ENCODE measurements at places on chromosomes 7 and 10.
A peak's percentile ranks its signal among the peaks of the same experiment; 100 is the strongest.

- no peak for DNase-seq
Observed at GRCh38 chr7:5549096-5549763, 125.6 kb upstream of the TNRC18 start.

DNA sequence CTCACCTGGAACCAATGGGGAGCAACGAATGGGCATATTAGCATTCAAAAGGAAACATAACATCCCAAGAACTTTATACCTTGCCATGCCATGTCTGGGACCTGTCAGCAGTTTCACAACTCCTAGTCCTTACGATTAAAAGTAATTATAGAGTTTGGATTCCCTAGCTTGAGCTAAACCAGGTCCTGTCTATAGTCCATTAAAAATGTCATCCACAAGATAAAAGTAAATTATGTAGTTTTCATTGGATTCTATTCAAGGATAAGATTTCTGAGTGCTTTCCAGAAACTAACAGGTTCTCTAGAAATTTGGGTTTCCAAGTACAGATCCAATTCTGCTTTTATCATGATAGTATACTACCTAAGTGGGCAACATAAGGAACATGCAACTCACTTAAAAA, 163.6 kb upstream of the PTN start:
- DNase-seq = no peak

DNA sequence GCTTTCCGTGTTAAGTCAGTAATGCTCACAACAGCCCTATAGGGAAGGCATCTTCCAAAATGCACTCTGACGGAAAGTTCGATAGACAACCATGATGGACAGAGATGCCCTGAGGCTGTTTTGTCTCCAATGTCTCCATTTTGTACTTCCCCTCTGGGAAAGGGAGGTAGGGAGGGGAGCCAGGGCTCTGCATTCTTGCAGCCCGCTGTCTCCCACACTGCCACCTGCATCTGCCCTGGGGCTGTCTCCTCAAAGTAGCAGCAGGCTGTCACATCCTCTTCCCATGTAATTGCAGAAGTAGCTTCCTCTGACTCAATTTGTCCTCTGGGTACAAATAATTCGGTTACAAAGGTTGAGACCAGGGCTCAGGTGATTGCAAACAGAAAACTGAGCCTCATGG, 131.4 kb downstream of the GPAM start:
- no peak for DNase-seq

GRCh38 chr10:127592586-127592985, 43.5 kb downstream of the NPS start:
- DNase-seq = no peak

DNA sequence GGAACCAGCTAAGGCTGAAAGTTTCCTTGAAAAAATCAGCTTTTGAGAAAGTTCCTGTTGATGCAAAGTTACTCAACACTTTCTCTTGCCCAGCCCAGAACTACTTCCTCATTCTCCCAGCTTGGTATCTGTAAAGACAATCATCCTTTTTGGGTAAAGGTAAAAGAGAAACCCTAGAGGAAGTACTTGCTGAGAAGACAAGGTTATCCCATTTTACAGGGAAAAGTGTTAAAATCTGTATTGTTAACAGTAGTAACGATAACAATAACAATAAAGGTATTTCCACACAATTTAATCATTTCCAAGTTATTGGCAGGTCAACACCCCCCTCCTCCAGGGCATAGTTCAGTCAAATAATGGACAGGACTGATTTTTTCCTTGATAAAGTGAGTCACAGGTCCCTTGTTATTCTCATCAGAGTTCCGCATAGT, 2.4 kb downstream of the ALOX5 start:
- DNase-seq = no peak

- peak; percentile 68 for DNase-seq
Observed at GRCh38 chr7:131197920-131198615, 129.6 kb upstream of the MKLN1 start.

GRCh38 chr7:129574487-129574886, 37.0 kb upstream of the NRF1 start:
- peak; percentile 76 for DNase-seq

GRCh38 chr7:99384523-99384922, 10.0 kb downstream of the ARPC1B start:
- no peak for DNase-seq

- DNase-seq = no peak
Observed at GRCh38 chr10:109940117-109940516, 16.8 kb upstream of the XPNPEP1 start.

DNA sequence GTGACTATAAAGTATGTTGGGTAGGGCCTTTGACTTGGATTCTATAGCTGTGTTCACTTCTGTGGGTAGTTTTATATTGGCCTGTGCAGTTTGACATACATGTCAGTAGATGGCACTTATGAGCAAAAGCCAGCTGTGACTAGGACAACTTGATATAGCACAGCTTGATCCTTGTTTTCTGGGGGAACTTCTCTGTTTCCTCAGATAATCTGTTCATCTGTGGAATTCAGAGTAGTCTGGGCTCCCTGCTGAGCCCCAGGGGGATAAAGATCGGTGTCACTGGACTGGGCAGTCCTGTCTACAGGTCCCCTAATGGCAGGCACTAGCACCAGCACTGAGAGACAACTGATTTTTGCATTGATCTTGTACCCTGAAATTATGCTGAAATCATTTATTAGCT, 25.4 kb downstream of the CYP2C9 start:
- DNase-seq = peak; percentile 0

DNA sequence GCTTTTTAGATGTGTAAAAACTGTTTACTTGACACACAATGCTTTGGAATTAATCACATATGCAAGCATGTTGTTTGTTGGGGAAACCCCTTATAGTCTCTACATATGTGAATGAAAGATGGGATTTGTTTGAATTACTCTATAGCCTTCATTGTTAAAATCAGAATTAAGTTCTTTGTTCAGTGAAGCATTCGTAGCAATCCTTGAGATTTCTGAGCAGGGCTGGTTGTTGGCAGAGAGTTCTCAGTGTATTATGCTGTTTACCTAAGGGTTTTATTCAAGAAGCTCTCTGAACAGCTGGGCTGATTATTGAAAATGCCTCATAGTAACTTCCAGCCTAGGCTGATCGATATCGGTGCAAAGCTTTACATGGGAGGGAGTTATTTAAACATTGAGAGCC, 190.9 kb downstream of the VTI1A start:
- no peak for DNase-seq

DNA sequence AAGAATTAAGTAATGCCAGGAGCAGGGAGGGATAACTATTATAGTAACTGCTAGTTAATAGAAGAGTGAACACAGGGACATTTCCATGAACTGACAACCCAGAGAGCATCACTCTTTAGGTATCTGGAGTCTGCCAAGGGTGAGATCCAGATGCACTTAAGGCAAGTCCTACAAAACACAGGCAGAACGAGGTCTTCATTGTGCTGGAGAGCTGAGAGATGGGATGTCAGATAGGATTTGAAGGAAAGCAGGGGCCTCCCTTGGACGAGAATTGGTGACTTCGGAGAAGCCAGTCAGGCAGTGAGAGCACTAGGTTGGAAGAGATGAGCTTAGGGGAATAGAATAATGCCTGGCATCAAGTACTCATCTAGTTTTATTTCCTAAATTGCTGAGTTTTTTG, 684.5 kb downstream of the GATA3 start:
- DNase-seq = no peak

DNA sequence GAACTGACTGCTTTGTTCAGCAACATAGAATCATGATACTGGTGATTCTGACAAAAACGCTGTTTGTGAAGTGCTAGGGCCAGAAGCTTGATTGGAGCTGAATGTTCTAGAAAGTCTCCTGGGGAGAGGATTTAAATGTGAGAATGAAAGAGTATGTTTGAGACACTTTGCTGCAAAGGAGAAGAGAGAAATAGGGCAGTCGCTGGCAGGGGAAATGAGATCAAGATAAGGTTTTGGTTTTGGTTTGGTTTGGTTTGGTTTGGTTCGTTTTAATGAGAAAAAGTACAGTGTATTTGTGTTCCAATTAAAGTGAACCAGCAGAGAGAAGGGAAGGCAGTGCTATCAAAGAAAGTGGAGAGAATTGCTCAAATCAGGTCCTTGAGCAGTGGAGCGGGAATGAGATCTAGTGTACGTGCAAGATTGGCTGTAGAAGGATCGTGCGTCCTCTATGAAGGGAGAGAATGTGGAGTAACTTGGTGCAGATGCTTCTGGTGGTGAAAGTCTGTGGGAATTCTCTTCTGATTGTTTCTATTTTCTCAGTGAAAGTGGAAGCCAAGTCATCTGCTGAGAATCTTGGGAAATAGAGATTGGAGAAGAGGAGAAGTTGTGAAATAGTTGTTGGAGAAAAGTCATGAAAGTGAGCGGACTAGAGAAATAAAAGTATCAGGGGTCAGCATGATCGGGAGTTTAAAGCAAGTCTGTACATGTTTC, 270.5 kb downstream of the CCDC3 start:
- DNase-seq = no peak

DNA sequence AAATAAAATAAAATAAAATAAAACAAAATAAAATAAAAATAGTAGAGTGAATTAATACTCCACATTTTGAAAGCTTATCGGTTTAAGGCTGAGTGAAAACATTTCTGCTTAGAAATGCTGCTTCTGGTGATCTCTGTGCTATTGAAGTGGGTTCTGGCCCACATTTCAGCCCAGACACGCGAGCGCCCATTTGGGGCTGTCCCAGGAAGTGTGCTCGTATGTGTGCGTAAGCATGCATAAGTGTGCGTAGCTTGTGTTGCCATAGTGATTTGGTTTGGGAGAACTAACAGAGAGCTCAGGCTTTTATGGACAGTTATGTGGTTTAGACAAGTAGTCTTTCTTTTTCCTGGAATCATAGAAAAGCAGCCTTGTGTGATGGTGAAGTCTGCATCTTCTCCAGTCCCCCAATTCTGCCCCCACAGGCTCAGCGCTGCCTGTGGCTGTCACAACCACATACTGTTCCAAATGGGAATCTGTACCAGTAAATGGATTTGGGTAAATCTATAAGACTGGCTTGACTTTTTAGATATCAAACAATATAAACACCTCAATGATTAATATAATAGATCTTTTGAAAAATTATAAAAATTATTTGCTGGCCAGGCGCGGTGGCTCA, 29.8 kb upstream of the PURB start:
- no peak for DNase-seq

DNA sequence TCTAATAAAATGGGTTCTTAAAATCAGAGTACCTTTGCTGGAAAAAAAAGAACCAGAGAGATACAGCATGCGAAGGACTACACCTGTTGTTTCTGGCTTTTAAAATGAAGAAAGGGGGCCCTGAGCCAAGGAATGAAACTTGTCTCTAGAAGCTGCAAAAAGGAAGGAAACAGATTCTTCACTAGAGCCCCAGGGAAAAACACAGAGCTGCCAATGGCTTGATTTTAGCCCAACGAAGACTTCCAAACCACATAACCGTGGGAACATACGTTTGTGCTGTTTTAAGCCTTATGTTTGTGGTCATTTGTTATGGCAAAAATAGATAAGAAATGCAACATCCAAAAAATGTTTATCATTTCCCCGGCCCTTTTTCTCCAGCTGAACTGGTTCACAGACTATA, 780.0 kb downstream of the SORCS1 start:
- no peak for DNase-seq

DNA sequence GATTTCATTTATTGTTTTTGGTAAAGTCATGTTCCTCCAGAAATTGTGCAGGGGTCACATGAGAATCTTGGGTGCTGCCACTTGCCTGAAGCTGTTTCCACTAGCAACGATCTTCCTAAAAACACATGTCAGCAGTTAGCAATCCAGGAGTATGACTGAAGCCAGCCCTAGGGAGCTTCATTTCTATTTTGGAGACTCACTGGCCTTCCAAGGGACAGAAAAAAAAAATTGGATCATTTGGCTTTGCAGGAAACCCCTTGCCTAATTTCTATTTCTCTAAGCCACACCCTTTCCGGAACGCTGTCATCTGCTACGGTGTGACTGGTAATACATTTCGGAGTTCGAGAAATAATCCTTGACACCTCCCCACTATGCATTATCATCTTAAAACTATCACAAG, 204.7 kb downstream of the TAX1BP1 start:
- DNase-seq = no peak

- DNase-seq = no peak
Observed at GRCh38 chr10:112526139-112526538, 79.1 kb downstream of the VTI1A start.

- DNase-seq = no peak
Observed at GRCh38 chr10:34824870-34825269, 9.8 kb upstream of the PARD3 start.

- no peak for DNase-seq
Observed at GRCh38 chr10:52383088-52383487, 69.0 kb downstream of the DKK1 start.

GRCh38 chr10:77873536-77874380, 52.8 kb downstream of the DLG5 start:
- DNase-seq = peak; percentile 51

DNA sequence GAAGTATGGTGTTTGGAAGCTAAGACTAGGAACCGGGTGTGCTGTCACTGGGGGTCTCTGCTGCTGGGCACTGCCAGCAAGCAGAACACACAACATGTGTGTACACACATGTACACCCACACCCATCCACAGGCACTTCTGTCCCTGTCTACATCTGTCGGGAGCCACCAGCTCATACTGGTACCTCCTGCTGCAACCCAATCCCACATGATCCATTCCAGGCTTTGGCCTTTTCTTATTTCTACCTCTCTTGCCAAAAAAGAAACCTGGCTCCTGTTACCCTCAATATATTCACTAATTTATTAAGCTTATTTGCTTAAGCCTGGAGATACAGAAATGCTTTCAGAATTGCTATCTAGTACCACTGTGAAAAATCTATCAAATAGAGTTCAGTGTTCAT, 246.0 kb downstream of the DIP2C start:
- no peak for DNase-seq

GRCh38 chr7:50959991-50960390, 177.3 kb upstream of the GRB10 start:
- no peak for DNase-seq

GRCh38 chr7:31679574-31680305, 7.3 kb upstream of the PPP1R17 start:
- no peak for DNase-seq

GRCh38 chr7:98360221-98361130, 40.4 kb downstream of the BAIAP2L1 start:
- no peak for DNase-seq

Measured in GM04504 (cell line).